ENCODE measurements at places on chromosomes 13 and 19.

DNA sequence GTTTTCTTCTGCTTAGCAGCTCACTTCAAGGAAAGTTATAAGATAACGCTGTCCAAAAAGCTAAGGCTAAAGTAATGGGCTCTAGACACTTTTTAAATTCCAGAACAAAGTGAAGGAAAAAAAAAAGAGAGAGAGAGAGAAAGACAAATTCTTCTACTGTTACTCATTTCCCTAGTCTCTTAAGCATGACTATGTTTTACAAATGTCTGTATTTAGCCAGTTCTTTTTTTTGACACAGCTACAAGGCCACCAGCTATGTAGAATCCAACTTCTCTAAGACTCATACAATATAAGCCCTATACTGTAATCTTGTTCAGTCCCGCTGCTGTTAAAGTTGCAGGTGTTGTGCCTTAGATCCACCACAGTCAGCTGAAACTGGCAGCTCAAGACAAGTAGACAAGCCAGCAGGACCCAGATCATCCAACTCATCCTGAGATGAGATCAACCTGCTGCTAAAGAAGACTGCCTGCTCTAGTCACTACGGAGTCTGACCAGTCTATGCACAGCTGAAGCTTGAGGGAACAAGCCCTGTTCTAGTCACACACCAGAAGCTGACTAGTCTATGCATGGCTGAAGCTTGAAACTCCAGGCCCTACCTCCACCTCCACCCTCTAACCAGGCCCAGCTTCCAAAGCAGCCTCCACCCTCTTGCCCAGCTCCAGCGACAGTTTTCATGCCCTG, 10.3 kb upstream of the ZNF83 start:
- no peak for DNase-seq

- no peak for DNase-seq
Observed at GRCh38 chr13:33280279-33280905, 5.2 kb downstream of the STARD13 start.

DNA sequence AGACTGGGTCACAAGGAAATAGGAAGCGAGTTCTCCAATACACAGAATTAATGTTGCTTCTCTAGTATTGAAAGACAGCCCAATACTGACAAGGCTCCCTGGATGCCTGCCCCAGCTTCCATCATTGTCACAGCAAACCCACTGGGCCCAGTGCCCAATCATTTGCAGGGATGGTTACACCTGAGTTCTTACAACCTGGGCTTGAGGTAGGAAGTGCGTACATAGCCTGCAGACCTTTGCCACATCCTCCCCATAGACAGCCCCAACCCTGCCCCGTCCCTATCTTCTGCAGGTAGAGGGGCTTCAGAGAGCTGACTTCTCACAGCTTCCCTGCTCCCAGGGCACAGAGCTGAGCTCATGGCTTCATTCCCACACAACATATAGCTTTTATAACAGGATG, 108.1 kb upstream of the UBL3 start:
- DNase-seq, result no peak

- no peak for DNase-seq
Observed at GRCh38 chr19:375395-376110, 31.0 kb upstream of the MIER2 start.

DNA sequence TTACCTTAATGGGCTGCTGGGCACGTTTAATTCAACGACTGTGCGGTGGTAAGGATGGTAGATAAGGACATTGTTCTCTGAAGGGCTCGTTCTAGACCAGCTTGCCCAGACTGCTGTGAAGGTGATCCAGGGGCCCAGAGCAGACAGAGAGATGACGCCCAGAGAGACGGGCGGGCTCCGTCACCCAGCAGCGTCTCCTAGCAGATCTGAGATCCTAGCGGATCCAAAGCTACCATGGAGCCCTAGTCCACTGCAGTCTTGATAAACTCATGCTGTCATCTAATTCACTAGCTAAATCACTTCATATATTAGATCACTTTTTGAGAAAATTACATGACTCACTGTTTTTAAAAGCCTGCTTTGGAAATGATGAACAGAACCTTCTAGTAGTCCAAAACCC, 21.5 kb downstream of the COL4A2 start:
- DNase-seq, result no peak

DNA sequence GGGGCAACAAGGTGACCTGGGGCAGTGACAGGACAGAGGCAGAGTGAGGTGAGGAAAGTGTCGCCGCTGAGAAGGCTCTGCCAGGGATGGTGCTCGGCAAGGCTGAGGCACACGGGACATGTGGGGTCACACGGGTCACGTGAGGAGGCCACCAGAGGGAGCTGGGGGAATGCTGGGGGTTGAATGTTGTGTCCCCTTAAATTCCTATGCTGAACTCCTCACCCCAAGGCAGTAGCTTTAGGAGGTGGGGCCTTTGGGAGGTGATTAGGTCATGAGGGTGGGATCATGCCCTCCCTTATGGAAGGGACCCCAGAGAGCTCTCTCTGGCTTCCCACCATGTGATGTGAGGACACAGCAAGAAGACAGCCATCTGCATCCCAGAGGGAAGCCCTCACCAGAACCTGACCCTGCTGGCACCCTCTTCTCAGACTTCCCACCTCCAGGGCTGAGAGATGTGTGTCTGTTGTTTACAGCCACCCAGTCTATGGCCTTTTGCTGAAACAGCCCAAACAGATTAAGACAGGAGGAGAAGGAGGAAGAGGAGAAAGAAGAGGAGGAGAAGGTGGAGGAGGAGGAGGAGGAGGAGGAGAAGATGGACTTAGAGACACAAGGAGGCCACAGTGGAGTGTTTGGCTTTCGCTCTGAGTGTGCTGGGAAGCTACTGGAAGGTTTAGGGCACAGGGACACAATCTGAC, 35.4 kb downstream of the RFX2 start:
- DNase-seq, result no peak

DNA sequence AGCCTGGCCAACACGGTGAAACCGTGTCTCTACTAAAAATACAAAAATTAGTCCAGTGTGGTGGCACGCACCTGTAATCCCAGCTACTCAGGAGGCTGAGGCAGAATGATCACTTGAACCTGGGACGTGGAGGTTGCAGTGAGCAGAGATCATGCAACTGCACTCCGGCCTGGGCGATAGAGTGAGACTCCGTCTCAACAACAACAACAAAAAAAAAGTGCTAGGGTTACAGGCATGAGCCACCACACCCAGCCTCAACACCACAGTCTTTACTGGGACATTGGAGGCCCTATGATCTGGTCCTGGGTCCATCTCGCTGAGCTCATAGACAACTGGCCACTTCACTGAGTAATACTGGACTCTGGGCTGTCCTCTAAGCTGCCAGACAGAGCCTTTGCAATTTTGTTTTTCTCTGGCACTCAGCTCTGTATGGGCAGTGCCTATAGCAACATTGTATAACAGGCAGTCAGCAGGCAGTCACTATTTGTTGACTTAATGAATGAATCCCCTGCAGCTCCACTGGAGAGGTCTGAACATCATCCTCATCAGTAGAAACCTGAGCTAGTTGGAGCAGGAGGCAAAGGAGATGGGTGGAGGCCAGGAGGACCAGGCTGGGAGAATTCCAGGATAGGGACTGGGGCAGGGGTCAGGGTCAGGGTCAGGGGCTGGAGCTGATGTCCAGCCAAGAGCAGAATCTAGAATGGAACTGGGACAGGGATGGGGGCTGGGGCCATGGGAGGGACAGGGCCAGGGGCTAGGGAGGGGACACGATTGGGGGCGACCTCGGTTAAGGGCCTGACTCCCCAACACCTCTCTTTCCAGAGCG, 8.1 kb downstream of the BLOC1S3 start:
- DNase-seq, result no peak

GRCh38 chr13:71399631-71400215, 467.3 kb downstream of the DACH1 start:
- no peak for DNase-seq

GRCh38 chr19:38210458-38210987, 13.5 kb downstream of the DPF1 start:
- DNase-seq, result no peak

All from stimulated activated CD4-positive, alpha-beta T cell treated with anti-CD3 and anti-CD28 coated beads, TNF-alpha, amount 100 ng/mL, for 24 hours (primary cell).